Activated naive CD4-positive, alpha-beta T cell treated with anti-CD3 and anti-CD28 coated beads for 36 hours (primary cell): ENCODE measurements at places on chromosomes 4 and X.

- DNase-seq, result no peak
Measured at GRCh38 chrX:45142185-45142584, 58.5 kb downstream of the DIPK2B start.

GRCh38 chrX:15464704-15465103, 28.4 kb downstream of the PIR start:
- DNase-seq, result no peak

DNA sequence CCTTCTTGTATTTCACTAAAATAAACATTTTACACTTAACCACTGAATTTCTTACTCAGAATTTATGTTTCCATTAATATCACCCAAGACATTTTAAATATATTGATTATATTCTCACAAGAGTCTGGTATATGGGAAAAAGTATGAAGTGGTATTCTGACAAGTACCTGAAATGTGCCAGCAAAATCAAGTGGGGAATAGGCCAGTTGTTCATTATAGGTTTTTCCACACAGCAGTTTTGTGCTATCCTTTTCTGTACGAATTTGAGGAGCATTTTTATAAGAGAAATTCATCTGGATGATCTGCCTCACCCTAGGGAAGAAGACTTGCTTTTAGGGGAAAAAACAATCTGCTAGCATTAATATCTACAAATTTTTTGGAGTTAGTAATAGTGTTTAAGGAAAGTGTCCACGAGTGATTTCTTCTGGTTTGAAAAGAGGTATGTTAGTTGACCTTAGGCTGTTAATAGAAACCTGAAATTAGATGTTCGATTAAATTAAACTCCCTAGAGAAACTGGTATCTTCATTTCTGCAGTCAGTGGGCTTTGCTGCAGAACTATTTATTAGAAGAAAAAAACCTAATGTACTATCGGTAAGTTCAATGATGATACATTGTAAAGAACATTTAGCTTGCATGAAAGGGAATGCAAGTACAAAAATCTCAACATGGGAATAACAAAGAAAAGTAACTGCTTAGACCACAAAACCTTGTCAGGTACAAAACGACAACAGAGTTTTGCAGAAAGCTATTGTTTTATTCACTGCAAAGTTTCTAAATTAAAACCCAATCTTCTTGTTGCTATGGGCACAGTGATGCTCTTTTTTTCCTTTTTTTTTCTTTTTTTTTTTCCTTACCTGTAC, 1.8 kb downstream of the KLF3 start:
- DNase-seq, result no peak

DNA sequence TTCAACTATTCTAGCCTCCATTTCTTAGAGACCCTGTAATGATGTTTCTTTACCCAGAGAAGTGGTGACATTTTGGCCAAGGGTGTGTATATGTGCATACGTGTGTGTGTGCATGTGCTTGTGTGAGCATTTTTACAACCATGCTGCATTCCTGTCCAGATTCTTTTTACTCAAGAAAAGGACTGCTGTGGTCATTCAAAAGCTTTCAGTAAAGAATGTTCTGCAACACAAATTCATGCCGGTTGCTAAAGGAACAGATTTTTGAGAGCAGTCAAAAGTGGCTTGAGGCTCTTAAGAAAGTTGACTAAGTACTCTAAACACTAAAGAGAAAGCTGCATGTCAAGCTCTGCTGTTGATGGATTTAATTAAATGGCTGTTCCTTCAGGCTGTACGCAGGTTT, 65.0 kb upstream of the FMR1 start:
- DNase-seq, result no peak

DNA sequence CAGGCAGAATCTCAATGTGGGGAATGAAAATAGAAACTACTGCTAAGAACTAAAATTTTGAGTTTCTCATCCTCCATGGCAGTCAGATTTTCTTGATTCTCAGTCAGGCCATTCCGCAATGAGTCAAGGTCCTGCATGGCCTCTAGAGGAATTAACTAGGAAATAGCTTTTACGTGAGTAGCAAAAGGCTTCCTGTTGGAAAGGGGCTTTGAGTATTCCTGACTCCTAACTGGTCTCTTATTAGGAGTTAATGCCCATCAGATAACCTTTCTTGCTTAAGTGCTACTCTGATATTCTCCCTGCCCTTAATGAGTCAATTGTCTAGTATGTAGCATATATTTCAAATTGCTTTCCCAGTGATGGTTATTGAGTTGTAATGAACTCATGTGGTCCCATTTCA, 65.7 kb upstream of the ARHGAP24 start:
- no peak for DNase-seq

DNA sequence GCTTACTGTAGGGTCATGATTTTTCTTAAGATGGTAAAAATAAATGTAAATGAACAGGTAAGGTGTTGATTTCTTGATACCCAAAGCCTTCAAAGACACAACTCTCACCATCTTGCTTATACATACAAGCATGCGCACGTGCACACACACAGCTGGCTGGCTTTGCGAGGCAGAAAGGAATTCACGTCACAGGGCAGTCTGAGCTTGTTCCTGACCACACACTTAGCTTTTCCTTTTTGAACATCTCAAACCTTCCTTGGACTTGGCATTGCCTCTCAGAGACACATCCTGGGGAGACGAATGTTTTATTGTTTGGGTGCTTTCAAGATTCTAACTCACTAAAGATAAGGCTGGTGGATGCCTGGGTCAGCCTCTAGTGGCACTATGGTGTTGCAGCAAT, 175.0 kb downstream of the NHS start:
- no peak for DNase-seq
